Transverse colon (tissue), 4 donors: ENCODE measurements at places on chromosomes 5 and 9.

- DNase-seq = no peak
These were observed 105.3 kb downstream of the ARRDC3 start for GRCh38 chr5:91277840-91278239.

DNA sequence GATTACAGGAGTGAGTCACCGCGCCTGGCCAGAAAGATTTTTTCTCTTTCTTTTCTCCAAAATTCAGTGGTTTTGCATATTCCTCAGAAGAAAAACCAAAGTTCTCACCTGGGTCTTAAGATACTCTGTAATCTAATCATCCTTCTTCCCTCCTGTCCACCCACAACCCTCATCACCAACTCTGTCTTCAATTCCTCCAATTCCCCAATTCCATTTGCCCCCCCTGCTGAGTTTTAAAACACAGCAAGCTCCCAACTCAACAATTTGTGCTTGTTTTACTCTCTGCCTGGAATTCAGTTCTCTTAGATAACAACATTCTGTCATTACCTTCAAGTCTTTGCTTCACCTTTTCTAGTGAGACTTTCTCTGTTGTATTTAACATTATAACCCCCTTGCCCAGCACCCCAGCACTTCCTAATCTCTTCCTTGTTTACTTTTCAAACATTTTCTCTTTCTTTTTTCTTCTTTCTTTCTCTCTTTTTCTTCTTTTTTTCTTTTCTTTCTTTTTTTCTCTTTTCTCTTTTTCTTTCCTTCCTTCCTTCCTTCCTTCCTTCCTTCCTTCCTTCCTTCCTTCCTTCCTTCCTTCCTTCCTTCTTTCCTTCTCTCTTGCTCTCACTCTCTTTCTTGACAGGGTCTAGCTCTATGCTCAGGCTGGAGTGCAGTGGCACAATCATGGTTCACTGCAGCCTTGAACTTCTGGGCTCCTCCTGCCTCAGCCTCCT, 7.8 kb downstream of the TEX48 start:
- no peak for DNase-seq

DNA sequence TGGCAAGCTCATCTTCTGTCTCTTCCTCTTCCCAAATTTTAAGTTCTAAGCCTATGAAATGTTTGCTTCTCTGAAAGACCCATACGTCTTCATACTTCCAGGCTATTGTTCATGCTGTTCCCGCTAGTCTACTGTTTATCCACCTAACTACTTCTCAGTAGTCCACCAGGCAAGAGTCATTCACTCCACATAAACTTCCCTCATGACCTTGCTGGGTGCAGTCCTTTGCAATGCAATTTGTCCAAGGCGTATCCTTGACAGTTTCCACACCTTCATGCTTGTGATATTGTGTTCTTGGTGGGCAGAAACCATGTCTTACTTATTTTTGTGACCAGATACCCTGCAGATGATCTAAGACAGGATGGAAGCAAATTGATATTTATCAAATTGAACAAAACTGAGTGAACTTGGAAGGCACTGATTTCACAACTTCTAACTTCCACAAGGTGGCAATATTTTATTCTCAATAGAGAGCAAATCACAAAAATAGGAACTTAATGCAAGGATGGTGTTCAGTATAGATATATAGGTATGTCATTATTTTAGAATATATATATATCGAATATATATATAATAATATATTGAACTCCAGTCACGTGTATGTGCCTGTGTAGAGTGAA, 30.3 kb downstream of the TYRP1 start:
- no peak for DNase-seq

GRCh38 chr5:134005417-134006061, 764 bp upstream of the VDAC1 start:
- DNase-seq = peak; percentile 52

DNA sequence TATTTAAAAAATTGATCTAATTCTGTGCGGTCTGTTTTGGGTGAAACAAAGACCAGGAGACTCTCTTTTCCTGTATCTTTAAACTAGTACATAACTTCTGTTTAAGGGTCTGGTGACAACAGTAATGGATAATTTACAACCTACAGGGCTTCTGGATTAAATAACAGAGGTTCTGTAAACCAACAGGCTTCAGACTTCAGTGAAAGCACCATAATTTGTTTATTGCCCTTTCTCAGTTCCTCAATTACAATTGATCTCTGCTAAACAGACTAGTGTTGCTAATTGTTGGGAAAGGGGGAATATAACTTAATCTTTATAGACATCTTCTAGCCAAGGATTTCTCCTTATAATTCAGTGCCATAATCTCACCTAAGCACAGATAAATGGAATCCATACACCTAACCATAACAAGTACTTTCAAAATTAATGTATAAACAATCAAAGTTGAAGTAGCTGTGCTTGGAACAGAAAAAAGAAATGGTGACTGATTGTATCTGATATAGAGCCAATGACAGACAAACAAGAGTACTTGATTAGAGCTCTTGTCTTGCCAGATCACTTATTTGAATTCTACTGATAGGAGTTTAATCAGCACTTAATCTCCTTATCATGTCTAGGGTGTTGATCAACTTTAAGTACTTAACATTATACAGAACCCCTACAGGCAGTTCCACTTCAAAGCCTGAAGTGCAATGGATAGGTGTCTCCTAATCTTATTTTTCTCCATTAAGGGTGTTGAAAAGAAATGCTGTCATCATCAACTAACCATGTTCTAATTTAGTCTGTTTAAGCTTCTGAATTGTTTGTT, 536.0 kb downstream of the NR2F1-AS1 start:
- no peak for DNase-seq
